Caudate nucleus (tissue), 63 donors: ENCODE measurements at places on chromosomes 4 and X.

GRCh38 chr4:57064811-57065711 is 45.1 kb downstream of the IGFBP7 start:
- no peak for DNase-seq

GRCh38 chr4:111198446-111198845 is 575.6 kb upstream of the PITX2 start:
- no peak for DNase-seq

DNA sequence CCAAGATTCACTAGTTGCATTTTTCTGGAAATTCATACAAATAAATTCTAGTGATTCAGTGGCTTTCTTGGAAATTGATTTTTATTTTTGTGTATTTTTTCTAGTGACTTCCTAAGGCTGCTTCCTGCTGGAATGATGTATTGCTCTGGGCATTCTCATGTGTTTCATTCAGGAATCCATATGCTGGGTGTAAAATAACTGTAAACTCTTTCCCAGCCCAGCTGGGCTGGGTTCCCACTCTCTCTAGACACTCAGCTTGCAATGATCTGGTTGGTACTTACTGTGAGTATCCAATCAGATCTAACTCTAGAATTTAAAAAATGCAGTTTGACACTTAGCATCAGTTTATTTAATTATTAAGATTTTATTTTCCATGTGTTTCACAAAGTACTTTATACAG is 882.2 kb downstream of the STIM2 start:
- no peak for DNase-seq

- DNase-seq, result no peak
Measured at GRCh38 chr4:7134737-7135388, 57.5 kb upstream of the SORCS2 start.

- no peak for DNase-seq
Measured at GRCh38 chr4:20273793-20274192, 22.1 kb downstream of the SLIT2 start.

DNA sequence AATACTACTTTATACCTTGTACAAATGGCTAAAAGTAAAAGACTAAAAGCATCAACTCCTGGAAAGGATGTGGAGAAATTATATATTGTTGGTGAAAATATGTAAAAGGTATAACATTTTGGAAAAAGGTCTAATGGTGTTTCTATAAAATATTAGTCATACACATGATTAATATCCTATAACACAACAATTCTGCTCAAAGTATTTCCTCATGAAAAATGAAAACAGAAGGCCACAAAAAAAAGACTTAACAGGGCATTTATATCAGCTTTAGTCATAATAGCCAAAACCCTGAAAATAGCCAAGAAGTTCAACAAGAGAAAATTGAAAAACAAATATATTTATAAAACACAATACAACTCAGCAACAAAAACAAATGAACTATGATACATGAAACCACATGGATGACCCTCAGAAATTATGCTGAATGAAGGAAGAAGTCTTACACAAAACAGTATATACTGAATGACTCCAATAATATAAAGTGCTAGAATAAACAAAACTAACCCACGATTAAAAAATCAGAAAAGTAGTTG is 38.8 kb downstream of the TBCK start:
- DNase-seq, result no peak

- no peak for DNase-seq
Measured at GRCh38 chr4:185101354-185101890, 41.6 kb upstream of the SLC25A4 start.

DNA sequence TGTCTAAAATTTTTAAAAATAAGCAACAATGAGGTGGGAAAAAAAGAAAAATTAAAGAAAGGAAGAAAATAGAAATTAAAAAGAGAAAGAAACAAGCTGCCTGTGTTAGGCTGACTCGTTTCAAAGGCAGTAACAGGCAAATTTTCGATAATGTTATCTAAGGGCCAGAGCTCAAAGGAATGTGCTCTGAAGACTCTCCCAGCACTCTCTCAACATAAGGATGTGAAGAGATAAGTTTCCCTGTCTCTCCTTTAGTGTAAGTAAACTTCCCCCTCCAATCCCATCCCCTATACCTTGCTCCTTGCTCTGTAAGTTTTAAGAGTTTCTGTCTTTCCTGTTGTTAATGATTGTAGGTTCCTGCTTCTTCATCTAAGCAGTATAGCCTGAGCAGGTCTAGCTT is 172.8 kb downstream of the TEX13C start:
- DNase-seq, result no peak

GRCh38 chr4:8417071-8417614 is 23.4 kb downstream of the ACOX3 start:
- DNase-seq, result no peak

DNA sequence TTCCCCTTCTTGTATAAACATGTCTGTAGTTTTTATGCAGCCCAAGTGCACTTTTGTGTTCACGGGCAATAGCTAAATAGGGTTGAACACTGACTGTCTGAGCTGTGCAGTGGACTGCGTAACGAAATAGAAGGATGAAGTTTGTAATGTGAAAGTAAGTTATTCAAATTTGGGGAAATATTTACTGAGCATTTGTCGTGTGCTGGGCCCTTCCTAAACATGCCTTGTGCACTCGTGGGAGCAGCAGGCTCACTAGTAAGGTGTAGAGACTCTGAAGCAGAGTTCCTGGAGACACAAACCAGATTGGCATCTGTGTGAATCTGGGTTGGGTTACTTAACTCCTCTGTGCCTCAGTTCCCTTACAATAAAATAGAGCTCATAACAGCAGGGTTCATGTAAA is 51.7 kb upstream of the C1QTNF7 start:
- DNase-seq, result no peak

DNA sequence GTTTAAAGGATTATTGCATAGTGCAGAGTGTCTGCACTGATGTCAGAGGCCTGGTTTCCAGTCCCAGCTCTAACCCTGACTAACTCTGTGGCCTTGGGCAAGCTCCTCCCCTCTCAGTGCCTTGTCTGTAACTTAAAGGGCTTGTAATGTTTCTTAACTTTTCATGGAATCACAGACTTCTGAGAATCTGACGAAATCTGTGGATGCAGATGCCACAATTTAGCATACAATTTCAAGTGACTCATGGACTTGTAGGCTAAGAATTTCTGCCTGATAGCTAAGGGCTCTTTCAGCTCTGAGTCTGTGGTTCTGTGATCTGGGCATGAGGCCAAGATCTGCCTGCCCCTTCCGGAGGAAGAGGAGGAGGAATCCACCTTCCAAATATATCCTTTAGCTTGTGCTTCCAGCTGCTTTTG is 236.9 kb downstream of the AR start:
- no peak for DNase-seq

DNA sequence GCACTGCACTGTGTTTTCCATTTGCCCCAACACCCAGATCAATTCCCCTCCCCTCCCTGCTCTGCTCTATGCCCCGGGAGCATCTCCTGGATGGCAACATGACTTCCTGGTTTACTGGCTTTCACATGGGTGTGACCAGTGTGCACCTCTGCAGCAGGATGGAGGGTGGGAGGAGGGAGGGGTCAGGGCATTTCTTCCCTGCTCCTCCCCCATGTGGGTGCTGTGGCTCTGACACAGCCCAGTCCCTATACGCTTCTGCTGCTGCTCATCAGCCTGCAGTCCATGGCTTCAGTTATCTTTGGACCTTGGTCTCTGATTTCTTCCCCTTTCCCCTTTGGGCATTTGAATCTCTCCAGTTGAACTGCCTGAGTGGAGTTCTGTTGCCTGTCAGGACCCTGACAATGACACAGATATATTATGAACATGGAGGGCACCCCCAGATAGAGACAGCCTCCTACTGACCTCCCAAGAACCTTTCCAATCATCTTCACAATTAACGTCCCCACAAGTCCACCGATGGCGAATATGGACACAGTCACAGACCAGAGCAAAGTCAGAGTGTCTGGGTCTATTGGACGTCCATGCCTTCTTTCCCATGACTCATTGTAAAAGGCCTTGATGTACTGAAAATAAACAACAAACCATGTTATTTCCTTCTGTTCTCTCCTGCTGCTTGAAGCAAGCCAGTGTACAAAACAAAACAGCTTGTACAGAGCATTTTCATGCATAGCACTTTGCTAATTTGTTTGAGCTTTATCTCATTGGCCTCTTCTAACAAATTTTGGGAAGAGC is 24.8 kb downstream of the SLC2A9 start:
- no peak for DNase-seq

GRCh38 chrX:19883878-19884277 is 3.5 kb downstream of the SH3KBP1 start:
- DNase-seq, result no peak

GRCh38 chrX:72114306-72114705 is 17.4 kb downstream of the RTL5 start:
- DNase-seq, result no peak

- DNase-seq, result no peak
Measured at GRCh38 chrX:38937400-38937799, 136.1 kb downstream of the MID1IP1 start.

DNA sequence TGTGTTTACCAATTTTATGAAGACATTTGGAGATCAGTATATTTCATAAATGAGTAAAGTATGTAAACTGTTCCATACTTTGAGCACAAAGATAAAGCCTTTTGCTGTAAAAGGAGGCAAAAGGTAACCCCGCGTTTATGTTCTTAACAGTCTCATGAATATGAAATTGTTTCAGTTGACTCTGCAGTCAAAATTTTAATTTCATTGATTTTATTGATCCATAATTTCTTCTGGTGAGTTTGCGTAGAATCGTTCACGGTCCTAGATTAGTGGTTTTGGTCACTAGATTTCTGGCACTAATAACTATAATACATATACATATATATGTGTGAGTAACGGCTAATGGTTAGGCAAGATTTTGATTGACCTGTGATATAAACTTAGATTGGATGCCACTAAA is 1.9 kb downstream of the FMR1 start:
- no peak for DNase-seq

DNA sequence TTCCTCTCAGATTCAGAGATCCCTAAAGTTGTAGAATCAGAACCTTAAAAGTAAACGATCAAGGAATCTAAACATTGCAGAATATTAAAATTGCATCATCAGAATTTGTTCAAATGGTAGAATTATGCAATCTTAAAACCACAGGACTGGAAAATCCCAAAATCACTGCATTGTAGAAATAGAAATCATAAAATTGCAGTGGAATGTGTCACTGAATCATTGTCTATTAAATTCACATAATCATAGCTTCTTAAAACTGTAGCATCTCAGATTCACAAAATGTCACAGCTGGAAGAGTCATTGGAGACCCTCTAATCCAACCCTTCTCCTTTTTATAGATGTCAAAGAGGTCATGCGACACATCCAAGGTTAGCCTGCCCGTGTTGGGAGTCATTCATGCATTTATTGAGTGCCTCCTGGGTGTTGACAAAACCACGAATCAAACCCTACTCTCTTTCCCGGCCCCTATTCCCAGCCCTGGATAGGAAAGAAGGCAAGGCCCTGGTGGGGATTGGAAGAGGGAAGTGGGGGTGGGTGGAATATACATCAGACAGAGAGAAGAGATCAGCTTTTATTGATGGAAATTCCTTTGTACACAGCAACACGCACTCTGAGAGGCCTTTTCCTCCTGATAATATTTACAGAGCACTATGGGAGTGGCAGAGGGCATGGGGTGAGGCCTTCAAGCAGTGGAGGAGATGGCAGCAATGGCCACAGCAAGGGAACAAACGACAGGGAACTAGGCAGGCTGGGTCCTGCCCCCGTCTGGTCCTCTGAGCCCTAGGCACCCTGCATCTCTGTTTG is 15.4 kb downstream of the IQSEC2 start:
- DNase-seq, result no peak

- no peak for DNase-seq
Measured at GRCh38 chrX:25012433-25012735, 3.4 kb downstream of the ARX start.

DNA sequence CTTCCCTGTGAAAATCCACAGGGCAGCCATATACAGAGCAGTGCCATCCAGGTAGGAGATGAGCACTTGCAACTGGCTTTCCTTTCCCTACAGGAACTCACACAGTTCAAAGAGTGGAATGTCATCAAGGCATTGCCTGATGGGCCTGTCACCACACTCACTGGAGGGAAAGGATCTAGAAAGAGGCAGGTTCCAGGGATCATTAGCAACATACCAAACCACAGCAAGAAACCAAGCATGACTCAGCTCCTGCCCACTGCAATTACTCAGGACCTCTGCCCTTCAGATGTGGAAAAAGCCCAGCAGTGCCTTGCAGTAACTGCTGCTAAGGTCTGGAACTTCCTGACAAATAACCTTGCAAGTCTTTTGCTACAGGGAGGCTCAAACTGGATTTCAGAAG is 101.2 kb downstream of the ZNF674 start:
- DNase-seq, result no peak

- DNase-seq, result no peak
Measured at GRCh38 chr4:75058486-75058885, 125.6 kb downstream of the PARM1 start.

- DNase-seq, result no peak
Measured at GRCh38 chr4:182700362-182701160, 216.6 kb downstream of the DCTD start.

GRCh38 chrX:40265936-40266335 is 168.2 kb upstream of the BCOR start:
- no peak for DNase-seq

DNA sequence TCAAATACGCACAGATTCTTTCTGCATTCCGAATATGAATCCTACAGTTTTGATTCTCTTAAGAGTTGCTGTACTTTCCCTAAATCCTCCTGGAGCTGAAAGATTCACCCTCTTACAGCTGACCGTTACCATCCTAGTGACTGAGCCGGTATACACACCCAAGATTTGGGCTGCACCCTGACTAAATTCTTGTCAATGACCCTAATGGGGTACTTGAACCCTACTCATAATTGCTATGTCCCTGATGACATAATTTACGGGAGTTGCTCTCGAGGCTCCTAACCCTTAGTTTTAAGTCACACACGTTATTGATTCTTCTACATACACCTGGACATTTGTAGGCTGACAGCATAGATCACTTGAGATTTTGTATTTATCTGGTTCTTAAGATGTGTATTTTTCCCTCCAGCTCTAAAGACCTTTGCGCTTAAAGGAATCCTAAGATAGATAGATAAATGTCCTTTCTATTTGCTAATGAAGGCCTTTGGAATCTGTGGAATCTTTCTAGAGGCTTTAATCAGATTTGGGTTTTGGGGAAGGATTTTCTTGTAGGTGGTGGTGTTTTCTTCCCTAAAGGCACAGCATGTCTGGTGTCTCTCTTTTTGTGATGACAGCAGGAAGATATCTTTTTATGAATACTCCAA is 37.8 kb downstream of the CLDN34 start:
- DNase-seq, result no peak

DNA sequence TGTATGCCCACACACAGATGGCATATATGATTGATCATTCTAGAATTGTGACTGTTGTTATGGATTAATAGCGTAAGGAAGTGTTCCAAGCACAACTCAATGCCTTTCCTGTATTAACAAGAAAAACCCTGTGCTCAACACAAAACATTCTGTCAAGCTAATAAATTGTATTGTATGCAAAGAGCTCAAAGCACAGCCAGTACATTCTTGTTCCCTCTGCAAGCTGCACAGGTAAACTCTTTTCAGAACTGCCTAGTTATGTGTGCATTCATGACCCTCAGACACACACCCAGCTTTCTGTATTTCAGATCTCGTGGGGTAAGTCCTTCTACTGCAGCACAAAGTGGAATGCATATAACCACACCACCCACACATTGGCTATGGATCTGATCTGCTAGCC is 34.3 kb upstream of the BANK1 start:
- DNase-seq, result no peak

GRCh38 chr4:7428261-7429068 is 6.3 kb downstream of the PSAPL1 start:
- DNase-seq, result no peak

- DNase-seq, result no peak
Measured at GRCh38 chr4:23911675-23912455, 22.0 kb upstream of the PPARGC1A start.
